ENCODE measurements at places on chromosomes 11 and 22.

DNA sequence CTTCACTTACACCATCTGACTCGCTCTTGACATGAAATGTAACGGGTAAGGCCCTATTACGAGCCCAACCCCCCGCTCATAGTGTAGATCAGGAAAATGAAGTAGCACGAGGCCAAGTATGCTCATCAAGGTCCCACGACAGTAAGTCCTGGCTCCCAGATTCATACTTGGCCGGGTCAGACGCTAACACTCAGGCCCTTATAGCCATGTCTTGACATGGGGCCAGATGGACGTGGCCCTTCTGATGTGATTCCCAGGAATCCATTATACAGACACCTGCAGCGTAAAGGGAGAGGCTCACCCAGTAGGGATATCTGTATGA is 175.1 kb downstream of the CEP164 start:
- no peak for DNase-seq

DNA sequence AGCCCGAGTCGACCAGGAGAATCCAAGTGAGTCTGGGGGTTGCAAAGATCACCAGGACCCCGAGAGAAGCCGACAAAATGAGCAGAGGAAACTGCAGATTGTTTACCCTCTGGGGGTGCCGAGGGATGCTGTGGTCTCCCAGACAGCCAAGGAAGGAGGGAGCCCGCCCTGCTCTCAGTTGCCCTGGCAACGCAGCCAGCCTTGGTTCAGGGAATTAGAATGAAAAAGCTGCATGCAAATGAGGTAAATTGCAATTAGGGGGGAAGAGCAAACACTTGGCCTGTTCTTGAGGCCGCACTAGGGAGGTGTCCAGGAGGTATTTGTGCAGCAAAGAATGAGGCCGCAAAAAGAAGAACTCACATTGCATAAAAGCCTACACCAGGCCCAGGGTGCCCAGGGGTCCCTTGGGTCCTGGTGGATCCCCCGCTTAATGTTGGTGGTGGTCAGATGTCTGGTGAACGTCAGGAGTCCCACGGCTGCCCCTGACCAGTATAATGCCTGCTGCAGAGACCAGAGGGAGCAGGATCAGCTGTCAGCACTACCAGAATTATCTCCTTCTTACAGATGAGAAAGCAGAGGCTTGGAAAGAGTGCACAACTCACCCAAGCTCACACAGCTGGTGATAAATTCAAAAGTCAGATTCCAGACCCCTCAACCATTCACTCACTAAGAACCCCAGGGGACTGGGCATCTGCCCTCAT is 40.3 kb upstream of the ATXN10 start:
- DNase-seq, result no peak

- DNase-seq, result no peak
Measured at GRCh38 chr11:61042961-61043540, 59.2 kb upstream of the CD5 start.

DNA sequence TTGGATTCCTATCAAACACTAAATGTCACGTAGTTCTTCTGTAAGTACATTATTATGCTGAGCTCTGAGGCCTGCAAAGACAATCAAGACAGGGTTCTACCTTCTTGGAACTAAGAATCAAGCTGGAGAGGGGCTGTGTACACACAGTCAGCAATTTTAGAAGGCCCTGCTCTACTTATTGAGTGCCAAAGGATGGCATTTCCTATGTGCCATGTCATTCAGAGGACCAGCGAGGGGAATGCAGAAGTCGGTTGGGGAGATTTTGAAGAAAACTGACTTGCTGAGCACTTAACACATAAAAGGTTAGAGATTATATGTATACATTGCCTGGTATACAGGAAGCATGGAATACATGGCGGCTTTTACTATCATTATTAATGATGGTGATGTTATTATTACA is 5.3 kb downstream of the SLC37A2 start:
- no peak for DNase-seq

GRCh38 chr11:96204721-96205459 is 138.1 kb downstream of the MAML2 start:
- no peak for DNase-seq

- DNase-seq, result no peak
Measured at GRCh38 chr11:82978422-82979099, 77.0 kb downstream of the DDIAS start.

- no peak for DNase-seq
Measured at GRCh38 chr22:50702261-50702671, 29.6 kb downstream of the SHANK3 start.

DNA sequence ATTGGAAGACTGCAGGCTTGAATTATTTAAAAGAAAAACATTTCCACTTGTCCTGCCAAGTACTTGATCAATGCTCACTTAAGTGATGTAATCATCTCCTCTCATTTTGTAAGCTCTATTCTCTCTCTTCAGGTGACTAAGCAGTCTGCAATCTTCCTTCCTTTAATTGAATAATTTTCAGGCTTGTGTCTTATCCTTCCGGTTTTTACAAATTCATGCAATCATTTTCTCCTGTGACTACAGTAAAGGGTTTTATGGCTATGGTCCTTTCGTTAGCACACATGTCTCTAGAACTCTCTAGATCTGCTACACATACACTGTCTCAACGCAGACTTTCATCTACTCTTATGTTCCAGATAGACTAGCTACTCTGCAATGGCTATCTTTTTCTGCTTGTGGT is 12.6 kb upstream of the UPB1 start:
- DNase-seq, result no peak

DNA sequence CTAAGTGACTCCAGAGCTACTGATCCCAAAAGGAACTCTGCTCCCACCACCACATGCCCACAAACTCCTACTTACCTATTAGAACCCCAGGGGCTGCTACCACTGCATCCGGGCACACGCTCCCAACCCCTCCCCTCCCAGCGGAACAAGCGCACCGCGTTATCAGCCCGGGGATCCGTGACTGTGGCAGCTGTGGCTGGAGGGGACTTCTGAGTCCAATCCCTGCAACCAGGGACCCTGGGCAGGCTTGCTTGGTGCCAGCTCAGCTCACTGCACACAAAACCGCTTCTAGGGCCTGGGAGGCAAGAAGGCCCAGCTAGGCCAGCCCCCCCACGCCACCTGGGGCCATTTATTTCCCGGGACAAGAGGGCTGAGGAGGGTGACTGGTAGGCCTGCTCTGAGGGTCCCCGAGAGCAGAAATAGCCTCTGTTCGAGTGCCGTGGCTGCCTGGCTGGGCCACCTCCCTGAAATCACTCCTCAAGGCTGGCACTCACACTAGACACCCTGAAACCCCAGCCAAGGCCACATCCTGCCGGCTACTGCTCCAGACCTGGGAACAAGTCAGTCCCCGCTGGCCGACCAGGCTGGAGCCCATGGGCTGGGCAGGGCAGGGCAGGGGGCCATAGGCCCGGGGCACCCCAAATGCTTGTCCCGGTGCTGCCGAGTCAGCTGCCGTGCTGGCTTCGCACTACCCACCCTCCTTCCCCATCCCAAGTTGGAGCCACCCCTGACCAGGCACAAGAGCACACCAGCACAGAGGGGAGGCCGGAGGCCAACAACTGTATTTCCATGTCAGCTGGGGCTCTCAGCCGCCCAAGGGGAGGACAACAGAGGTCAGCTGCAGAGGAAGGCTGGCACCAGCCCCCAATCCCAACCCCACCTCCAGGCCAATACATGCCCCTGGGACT is 1.9 kb upstream of the IFITM10 start:
- no peak for DNase-seq

- DNase-seq, result no peak
Measured at GRCh38 chr11:1283906-1284305, 25.5 kb downstream of the TOLLIP start.

GRCh38 chr11:94785509-94785908 is 17.4 kb downstream of the AMOTL1 start:
- DNase-seq, result no peak

DNA sequence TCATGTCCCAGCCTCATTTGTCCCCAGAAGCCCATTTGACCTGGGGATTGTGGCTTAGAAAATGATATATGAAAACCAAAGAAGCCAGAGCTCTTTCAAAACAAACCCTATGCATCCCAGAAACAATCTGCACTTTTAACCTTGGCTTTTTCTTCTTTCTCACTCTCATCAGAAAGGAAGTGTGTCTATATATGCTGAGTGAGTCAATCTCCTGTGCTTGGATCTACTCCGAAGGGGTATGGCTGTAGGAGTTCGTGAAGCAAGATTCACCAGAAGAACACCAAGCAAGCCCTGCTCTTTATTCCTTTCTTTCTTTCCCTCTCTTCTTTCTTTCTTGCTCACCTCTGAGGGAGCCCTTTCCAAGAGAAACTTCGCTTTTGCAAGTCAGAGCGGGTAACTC is 636 bp downstream of the PAMR1 start:
- no peak for DNase-seq

GRCh38 chr11:77127920-77128691 is at the start of gene MYO7A:
TSS of gene MYO7A (plus strand) at chr11:77128246. CDS start at chr11:77130635, 2,389 bp downstream.
- DNase-seq, result no peak

DNA sequence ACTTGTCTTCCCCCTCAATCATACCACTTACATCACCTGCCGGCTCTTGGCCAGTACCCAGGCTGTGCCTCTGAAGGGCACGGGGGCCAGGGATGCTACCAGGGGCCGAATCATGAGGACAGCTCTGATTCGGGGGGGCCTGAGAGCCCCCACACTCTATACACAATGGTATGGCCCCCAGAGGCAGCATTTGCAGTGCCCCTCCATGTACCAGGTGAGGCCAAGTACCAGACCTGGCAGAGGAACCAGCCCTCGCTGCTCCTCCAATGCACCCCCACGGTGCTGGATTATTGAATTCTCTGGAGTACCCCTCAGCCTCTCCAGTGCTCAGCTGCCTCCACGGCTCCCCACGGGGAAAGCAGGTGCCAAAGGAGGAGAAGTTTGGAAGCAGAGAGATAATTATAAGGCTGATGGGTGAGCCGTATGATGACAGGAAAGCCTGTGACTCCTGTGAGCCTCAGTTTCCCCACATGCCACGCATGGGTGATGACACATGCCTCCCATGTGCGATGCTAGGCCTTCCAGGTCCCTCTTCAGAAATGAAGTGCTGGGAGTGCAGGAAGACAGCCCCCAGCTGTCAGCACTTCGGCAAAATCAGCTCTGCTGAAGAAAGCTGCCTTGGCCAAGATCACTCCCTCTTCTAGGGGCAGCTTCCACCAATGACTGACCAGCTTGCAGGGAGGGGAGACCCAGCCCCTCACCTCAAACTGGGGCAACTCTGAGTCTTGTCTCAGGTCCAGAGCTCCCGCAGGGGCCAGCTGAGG is 69.9 kb downstream of the THAP12 start:
- no peak for DNase-seq

DNA sequence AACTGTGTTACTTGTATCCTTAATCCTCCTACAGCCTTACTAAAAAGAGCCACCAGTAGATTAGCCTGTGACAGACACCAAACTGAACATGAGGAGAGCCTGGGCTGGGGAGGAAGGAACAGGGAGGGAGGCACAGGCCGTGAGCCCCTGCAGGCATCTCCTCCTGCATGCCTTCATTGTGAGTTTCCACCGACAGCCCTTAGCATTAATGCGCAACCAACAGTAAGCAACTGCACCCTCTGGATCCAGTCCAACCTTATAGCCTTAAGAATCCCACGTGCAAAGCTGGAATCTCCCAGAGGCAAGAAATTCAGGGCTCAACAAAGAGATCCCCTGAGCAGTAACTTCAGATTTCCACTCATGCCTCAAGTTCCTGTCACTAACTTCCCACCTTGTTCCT is 84.6 kb downstream of the ETS1 start:
- DNase-seq, result no peak

DNA sequence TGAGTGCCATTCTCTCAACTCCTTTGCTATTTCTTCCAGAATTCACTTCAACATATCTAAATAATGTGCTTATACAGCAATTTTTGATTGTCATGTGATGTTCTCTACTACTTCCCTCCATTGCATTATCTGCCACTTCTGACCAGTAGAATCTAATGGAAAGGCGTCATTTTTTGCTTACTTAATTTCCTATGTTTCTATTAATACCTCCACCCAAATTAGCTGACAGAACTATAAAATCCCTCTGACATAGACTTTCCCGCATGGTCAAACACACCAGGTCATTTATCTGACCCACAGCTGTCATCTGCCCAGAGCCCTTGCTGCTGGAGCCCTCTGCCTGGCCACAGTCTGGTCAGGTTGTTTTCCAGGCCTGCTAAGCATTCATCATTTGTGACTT is 258.6 kb upstream of the NARS2 start:
- DNase-seq, result no peak

- DNase-seq, result no peak
Measured at GRCh38 chr11:70402016-70402415, 3.7 kb downstream of the CTTN start.

GRCh38 chr11:30902929-30903328 is 316.8 kb upstream of the MPPED2 start:
- DNase-seq, result no peak

GRCh38 chr11:105573091-105573490 is 36.8 kb upstream of the GRIA4 start:
- DNase-seq, result no peak

- DNase-seq, result no peak
Measured at GRCh38 chr11:64306876-64307622, 1.7 kb downstream of the ESRRA start.

- DNase-seq, result no peak
Measured at GRCh38 chr11:16096336-16096735, 260.0 kb downstream of the SOX6 start.

GRCh38 chr22:20187777-20188566 is 37.1 kb upstream of the CCDC188 start:
- DNase-seq, result no peak

- DNase-seq, result no peak
Measured at GRCh38 chr11:113528982-113529381, 53.8 kb upstream of the DRD2 start.

- DNase-seq, result peak; percentile 88
Measured at GRCh38 chr22:19891317-19892256, 36.9 kb upstream of the GNB1L start.

- no peak for DNase-seq
Measured at GRCh38 chr22:33572086-33572485, 348.2 kb downstream of the LARGE1 start.

- DNase-seq, result no peak
Measured at GRCh38 chr11:68867066-68867465, 25.4 kb upstream of the CPT1A start.

DNA sequence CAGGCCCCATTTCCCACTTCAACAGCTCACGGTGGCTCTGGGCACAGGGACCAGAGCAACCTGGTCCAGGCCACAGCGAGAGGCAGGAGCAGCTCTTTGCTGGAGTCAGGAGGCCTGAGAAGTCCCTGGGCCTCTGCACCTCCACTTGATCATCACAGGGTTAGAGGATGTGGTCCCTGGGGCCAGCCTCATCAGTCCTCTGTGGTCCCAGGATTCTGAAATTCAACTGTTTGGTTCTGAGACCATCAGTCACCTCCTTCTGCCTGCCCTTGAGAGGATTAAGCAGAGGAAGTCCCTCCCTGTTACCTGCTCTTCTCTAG is 24.9 kb upstream of the CBX7 start:
- DNase-seq, result no peak

DNA sequence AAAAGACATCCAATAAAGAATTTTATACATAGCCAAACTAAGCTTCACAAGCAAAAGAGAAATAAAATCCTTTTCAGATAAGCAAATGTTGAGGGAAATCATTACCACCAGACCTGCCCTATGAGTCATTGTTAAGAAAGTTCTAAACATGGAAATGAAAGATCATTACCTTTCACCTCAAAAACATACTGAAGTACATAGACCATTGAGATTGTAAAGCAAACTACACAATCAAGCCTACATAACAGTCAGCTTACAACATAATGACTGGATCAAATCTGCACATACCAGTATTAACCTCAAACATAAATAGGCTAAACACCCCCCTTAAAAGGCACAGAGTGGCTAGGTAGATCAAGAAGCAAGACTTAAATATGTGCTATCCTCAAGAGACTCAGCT is 501.0 kb upstream of the LUZP2 start:
- no peak for DNase-seq

Data from hematopoietic multipotent progenitor cell (in vitro differentiated cells).